Stimulated activated CD4-positive, alpha-beta T cell treated with anti-CD3 and anti-CD28 coated beads, TNF-alpha, amount 100 ng/mL, for 1 hour (primary cell): ENCODE measurements at places on chromosomes 6 and 20.

DNA sequence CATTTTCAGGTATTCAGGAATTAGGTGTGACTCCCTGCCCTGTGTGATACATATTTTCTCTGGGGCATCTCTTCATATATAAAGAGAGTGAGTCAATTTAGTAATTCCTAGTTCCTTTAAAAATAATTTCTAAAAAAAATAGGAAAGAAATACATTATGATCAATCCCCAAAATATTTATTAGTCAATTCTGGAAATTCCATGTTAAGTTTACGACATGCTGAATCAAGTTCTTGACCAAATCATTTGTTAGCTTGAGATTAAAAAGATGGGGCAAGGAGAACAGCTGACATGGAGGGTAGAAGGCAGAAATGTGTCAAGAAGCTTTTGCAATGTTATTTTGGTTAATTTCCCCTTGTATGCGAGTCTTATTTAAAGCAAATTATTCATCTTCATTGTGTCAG lies 22.7 kb upstream of the PRDM1 start:
- DNase-seq, result no peak

- no peak for DNase-seq
These were observed 87.5 kb upstream of the ARID1B start for GRCh38 chr6:156689656-156690055.

- DNase-seq, result no peak
These were observed 52.7 kb downstream of the ZDHHC14 start for GRCh38 chr6:157433678-157434081.

DNA sequence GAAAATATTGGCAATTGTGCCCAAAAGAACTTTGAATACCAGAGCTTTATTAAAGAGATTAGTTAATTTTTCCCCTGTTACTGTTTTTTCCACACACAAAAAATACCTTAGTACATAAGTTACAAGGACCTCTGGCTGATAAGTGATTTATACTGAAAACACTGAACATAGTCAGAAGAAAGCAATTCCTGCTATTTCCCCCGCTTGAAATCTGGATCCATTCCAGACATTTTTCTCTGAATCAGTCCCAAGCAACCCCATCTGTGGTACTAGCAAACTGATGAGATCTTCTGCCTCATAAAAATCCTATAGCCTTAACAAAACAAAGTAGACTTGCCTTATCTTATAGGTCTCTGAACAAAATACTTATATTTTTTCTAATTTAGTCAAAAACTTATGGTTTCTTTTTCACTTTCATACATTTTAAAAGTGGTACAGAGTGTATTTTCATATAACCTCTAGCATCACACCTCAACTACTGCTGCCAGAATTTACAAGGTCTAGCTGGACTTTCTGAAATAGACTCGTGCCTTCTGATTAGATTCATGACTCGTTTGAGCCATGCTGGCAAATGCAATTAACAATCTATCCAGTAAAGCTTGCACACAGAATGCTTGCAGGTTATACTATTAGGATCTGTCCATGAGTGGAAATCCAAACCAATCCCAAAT lies 111.9 kb downstream of the TBX18 start:
- DNase-seq, result no peak

DNA sequence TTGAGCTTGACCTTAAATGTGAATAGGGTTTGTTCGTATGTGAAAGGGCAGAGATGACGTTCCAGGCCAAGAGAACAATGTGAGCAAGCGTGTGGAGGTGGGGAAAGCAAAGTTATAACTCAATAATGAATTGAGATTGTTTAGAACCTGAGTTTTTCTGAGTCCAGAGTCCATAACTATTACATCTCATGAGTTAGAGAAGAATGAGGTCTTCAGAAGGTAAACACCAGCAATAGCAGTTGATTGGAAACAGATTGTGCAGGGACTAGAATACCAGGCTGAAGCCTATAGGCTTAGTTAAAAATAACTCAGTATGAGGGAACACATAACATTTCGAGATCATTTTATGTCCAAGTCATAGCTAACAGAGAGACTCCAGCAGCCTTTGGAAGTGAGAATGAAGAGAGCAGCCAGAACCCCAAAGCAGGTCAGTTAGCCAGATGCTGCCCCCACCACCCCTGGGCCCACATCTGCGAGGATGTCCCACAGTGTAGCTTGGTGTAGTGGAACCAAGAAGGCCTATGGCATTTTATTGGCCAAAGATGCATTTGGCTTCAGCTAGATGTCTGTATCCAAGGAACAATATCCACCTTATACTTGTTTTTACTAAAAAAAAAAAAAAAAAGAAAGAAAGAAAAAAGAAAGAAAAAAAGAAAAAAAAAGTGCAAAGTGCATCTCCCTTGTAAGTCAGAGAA lies 121.7 kb downstream of the TNFRSF21 start:
- DNase-seq, result no peak

- no peak for DNase-seq
These were observed 148.8 kb downstream of the QKI start for GRCh38 chr6:163563318-163563717.

- DNase-seq, result no peak
These were observed 8.4 kb downstream of the IRF4 start for GRCh38 chr6:399785-400534.

GRCh38 chr6:14277405-14277930 lies 159.9 kb downstream of the CD83 start:
- DNase-seq, result no peak

DNA sequence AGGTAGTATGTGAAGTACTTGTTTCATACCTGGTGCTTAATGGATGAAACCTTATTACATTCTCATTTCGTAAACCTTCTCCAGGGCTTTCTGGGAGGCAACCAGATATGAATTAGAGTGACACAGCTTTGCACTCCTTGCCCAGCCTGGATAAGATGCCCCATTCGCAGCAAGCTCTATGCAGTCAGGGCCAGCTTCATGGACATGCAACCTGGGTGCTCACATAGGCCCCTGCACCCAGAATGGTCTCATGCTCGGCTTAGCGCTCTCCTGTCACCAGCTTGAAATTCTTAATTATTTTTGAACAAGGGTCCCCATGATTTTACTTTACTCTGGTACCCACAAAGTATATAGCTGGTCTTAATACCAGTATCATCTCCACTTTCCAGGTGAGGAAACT lies 11.3 kb upstream of the PTGIS start:
- no peak for DNase-seq

DNA sequence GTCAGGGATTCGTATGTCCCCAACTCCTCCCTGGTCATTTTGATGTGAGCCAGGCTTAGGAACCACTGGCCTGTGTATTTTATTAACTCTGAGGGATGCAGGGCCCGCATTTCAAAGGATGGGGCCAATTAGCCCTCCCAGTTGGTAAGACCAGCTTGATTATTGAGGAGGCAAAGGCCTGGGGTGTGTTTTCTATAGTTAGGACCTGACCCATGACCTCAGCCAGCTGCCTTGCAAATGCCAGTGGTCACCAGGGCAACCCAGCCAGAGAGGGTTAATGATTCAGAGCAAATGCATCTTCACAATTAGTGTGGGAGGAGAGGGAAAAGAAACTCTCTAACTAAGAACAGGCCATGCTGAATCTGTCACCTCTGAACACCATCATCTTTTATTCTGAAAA lies 835.4 kb downstream of the MAFB start:
- no peak for DNase-seq

GRCh38 chr6:116352515-116353471 lies 18.0 kb upstream of the DSE start:
- DNase-seq, result no peak

GRCh38 chr6:107668743-107669474 lies 155.2 kb downstream of the SCML4 start:
- DNase-seq, result no peak

DNA sequence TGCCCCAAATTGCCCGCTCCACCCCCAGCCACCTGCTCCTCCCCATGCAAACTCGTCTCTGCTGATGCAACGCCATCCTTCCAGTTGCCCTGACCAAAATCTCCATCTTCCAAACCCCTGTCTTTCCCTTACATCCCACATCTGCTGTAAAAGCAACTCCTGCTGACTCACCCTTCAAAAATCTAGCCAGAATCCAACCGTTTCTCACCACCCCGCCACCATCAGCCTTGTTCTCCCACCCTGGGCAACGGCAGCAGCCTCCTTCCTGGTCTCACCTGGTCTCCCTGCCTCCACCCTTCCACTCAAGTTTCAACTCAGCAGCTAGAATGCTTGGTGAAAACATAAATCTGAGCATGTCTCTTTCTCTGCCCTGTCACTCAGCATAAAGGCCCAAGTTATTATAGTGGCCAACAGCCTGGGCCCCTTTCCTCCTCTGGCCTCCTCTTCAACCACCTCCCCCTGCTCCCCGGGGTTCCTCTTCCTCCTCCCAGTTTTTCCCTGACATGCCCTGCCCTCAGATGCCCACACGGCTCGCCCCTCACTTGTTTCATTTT lies 7.2 kb upstream of the SYNJ2 start:
- no peak for DNase-seq

GRCh38 chr6:7909323-7910276 lies 988 bp downstream of the TXNDC5 start:
- no peak for DNase-seq

GRCh38 chr6:138267971-138268895 lies 49.9 kb upstream of the PBOV1 start:
- DNase-seq, result no peak

GRCh38 chr20:10666221-10667076 lies 7.3 kb downstream of the JAG1 start:
- no peak for DNase-seq

- no peak for DNase-seq
These were observed 153.7 kb downstream of the HACE1 start for GRCh38 chr6:104705916-104706442.

- DNase-seq, result no peak
These were observed 51.3 kb downstream of the ATRN start for GRCh38 chr20:3521852-3522740.

- no peak for DNase-seq
These were observed 32.8 kb downstream of the SLC13A3 start for GRCh38 chr20:46618316-46619100.

GRCh38 chr20:57580478-57581201 lies 19.7 kb downstream of the PCK1 start:
- DNase-seq, result no peak

- no peak for DNase-seq
These were observed 316.2 kb downstream of the ADGRB3 start for GRCh38 chr6:68951270-68951669.

GRCh38 chr20:22080985-22081384 lies 375.5 kb downstream of the PAX1 start:
- DNase-seq, result no peak

DNA sequence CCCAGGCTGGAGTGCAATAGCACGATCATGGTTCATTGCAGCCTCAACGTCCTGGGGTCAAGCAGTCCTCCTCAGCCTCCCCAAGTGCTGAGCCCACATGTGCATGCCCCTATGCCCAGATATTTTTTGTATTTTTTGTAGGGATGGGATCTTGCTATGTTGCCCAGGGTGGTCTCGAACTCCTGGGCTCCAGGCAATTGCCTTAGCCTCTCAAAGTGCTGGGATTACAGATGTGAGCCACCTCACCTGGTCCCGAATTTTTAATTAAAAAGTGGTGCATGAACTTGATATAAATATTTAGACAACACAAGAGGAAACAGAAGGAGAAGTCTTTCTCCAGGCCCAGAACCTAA lies 7.1 kb upstream of the RNF114 start:
- DNase-seq, result no peak

DNA sequence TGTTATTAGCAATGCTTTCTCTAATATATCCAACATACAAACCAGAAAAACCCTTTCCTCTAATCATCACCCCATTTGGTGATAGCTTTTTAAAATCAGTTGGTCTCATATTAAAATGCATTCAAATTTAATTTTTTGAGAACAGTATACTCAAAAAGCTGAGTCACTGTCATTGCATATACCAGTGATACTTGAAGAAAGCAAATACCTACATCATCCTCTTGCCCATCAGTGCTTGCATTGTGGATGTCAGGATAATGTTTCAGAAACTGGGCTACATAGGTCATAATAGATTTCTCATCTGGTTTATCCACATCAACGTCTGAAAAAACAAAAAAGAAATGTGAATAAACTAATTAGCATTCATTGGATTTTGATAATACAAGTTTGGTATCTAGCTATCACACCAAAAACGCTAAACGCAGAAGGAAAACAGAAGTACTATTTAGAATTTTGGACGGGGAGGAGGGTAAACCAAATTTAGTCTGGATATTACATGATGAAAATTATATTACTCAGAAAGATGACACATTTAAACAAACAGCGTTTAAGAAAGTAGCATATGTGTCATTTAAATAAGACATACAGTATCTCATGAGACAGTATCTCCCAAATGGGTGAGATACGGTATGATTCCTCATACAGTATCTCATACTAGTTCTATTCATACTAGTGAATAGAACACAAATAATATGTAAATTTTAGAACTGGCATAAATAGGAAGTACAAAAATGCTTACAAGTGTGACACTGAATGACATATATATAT lies 134.6 kb downstream of the SYNE1 start:
- no peak for DNase-seq

- DNase-seq, result no peak
These were observed 19.8 kb upstream of the MAP1LC3A start for GRCh38 chr20:34538671-34539123.

DNA sequence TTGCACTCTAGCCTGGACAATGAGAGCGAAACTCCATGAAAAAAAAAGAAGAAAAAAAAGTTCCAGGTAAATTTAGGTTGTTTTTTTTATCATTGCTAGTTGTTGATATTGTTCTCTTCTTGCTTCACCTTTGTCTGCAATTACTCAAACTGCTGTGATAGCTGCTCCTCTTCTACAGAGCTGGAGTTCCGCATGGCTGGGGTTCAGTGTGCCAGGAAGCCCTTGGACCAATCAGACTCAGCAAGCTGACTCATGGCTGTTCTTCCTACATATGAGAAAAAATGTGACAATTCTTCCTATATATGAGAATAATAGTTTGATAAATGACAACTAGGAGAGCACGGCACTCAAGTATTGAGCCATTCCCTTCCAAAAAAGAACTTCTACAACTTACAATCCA lies 28.4 kb downstream of the DPPA5 start:
- DNase-seq, result no peak

- DNase-seq, result no peak
These were observed 167.9 kb upstream of the SYNCRIP start for GRCh38 chr6:85810558-85810957.

DNA sequence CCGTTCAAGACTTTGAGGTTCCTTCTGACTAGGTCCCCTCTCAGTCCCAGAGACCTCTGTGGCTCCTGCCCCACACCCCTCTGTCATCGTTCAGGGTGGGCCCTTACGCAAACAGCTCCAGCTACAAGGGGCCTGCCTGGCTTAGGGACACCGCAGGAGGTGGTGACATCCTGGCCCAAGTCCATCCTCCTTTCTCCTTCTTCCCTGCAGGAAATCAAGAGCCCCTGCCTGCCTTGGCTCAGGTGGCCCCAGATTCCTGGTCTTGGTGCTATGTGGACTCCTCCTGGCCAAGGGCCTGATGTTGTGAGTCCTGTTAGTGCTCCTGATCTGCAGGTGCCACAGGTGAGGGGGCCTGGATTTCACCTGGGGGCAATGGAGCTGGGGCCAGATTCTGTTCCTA lies 8.1 kb downstream of the TREML4 start:
- DNase-seq, result no peak

GRCh38 chr6:21213492-21213891 lies 380.1 kb upstream of the SOX4 start:
- no peak for DNase-seq

DNA sequence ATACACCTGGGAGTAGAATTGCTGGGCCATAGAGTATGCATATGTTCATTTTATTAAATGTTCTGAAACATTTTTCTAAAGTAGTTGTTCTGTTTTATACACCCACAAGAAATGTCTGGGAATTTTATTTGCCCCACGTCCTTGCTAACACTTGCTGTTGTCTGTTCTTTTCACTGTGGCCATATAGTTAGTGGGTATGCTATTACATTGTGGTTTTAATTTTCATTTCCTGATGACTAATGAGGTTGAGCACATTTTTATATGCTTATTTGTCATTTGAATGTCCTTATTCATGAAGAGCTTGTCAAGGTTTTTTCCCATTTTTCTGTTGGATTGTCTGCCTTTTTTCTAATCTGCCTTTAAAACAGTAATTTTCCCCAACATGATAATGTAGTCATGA lies 41.5 kb upstream of the TGM3 start:
- DNase-seq, result no peak
